ENCODE measurements at places on chromosomes 1 and 21. TPM values are rescaled to one million over a fixed set of nuclear protein-coding genes. Genes with fewer than 3 reads are reported as not detected.

- H3K4me1 ChIP-seq, result peaks cover 11% of the 10 kb centered on the region
- H3K4me3 ChIP-seq, result no peak overlapping the region
- H3K36me3 ChIP-seq, result no peaks in the 10 kb centered on the region
- no peak overlapping the region for H3K27ac ChIP-seq
These were observed 25.7 kb upstream of the C1orf105 start for GRCh38 chr1:172394811-172395210.

DNA sequence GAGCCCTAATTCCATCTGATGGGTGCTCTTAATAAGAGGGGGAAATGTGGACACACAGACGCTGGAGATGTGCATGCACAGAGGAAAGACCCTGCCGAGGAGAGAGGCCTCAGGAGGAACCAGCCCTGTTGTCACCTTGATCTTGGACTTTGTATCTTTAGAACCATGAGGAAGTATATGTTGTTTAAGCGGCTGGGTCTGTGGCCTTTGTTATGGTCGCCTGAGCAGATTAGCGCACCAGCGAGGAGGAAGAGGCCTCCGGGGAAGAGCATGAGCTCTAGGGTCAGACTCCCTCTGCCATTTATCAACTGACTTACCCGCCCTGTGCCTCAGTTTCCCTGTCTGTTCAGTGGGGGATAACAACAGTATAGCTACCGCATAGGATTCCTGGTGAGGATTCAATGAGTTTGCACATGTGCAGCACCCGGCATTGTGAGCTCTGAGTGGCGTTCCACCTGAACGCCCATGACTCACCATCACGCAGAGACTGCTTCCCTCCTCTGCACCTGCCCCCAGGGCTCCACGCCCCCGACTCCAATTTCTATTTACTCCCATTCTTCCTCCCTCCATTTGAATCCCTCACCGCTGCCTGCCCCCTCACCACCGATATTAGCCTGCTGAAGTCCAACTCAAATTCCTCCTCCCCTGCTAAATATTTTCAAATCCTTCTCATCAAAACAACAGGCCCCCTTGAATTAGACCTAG, 67.2 kb downstream of the ATP5PO start:
- DNase-seq, result no peak
- no peak overlapping the region for H3K4me3 ChIP-seq
- no peaks in the 10 kb centered on the region for H3K36me3 ChIP-seq

- peaks cover 27% of the 10 kb centered on the region for H3K4me1 ChIP-seq
- H3K4me3 ChIP-seq, result no peak overlapping the region
- H3K36me3 ChIP-seq, result no peaks in the 10 kb centered on the region
These were observed 26.6 kb upstream of the DNM3 start for GRCh38 chr1:171814692-171815091.

DNA sequence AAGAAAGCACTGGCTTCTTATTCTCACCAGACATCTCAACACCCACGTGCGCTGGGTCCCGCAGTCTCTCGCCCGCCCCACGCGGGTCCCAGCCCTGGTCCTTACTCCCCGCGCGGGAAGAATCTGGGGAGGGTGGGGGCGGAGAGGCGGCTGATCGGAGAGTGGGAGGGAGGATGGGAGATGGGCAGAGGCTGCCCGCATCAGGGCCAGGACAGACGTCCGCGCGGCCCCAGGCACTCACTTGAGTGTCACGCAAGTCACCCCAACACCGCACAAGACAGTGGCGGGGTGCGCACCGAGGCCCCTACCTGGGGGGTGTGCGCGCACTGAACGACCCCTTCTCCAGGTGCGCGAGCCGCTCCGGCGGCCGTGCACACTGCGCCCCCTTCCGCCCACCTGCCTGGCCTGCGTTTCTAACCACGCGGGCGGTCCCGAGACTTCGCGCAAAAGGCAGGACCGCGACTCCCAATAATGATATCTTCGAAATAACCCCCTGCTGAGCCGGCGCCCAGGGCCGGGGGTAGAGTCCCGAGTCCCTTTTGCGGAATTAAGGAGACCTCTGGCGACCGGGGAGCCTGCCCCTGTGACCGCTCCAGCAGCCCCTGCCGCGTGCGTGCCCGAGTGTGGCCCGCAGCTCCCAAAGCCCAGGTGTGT, 6.0 kb upstream of the SIM2 start:
- H3K4me3 ChIP-seq, result no peak overlapping the region
- no peak for DNase-seq
- peaks cover 82% of the 10 kb centered on the region for H3K27me3 ChIP-seq
- no peaks in the 10 kb centered on the region for H3K4me1 ChIP-seq
- H3K27ac ChIP-seq, result no peak overlapping the region
- no peaks in the 10 kb centered on the region for H3K36me3 ChIP-seq

DNA sequence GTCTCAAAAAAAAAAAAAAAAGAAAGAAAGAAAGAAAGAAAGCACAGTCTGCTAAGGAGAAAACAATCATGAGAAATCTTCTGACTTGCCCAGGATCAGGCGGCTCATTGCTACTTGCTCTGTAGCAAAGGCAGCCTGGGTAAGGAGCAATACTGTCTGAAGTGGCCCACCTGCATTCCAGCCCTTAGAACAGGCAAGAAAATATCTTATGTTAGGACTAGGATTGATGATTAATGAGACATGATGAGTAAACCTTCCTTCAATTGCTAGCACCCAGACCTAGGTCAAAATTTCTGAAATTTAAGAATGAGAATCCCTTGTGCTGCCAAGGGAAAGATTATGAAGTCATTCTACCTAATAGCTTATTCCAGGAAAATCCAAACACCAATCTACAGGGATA, 140.8 kb downstream of the DSCAM start:
- H3K36me3 ChIP-seq, result no peaks in the 10 kb centered on the region
- no peak overlapping the region for H3K4me3 ChIP-seq
- no peak overlapping the region for H3K27ac ChIP-seq

GRCh38 chr1:30001011-30001731, 722.2 kb downstream of the MATN1 start:
- no peak overlapping the region for H3K4me3 ChIP-seq
- no peak for DNase-seq
- H3K4me1 ChIP-seq, result no peaks in the 10 kb centered on the region
- H3K36me3 ChIP-seq, result no peaks in the 10 kb centered on the region
- H3K27ac ChIP-seq, result no peak overlapping the region
- no peaks in the 10 kb centered on the region for H3K27me3 ChIP-seq

GRCh38 chr1:23394684-23395083, 25.0 kb upstream of the ZNF436 start:
- H3K4me1 ChIP-seq, result peaks cover 23% of the 10 kb centered on the region
- peak; percentile 93 for DNase-seq
- no peaks in the 10 kb centered on the region for H3K27me3 ChIP-seq
- H3K27ac ChIP-seq, result peak overlapping the region; percentile 84
- H3K36me3 ChIP-seq, result no peaks in the 10 kb centered on the region

DNA sequence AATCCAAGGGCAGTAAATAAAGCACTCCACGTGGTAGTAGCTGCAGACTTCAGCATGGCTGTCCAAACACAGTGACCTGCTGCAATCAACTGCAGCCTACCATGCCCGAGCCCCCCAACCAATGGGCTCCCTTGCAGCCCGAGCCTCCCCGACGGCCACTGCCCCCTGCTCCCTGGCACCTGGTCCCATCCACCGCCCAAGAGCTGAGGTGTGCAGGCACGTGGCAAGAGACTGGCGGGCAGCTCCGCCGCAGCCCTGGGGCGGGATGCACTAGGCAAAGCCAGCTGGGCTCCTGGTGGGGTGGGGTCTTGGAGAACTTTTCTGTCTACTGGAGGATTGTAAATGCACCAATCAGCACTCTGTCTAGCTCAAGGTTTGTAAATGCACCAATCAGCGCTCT, 57.6 kb upstream of the RGS2 start:
- no peak for DNase-seq
- H3K27ac ChIP-seq, result no peak overlapping the region

DNA sequence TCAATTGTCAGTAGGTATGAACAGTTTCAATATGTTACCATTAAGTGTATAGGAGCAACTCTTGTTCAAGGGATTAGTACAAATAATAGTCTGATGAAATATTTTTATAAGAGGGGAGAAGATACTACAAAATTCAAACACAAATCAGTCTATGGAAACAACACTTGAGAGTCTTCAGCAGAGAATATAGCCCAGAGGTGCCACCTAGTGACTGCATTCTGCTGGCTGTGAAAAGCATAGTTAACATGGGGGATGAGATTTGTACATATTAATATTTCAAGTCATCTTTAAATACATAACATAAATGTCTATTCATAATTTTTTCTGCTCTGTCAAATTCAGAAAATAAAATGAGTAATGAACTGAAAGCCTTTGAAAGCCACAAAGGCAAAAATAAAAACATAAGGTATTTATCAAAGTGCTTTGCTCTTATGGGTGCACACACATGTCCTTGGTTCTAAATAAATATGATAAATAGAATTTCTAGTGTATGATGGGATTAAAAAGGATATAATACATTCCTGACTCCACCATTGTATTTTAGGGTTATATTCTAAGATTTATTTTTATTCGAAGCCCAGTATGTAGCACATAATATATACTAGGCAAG, 440.9 kb upstream of the ZRANB2 start:
- DNase-seq, result peak; percentile 65
- no peak overlapping the region for H3K27ac ChIP-seq
- no peaks in the 10 kb centered on the region for H3K27me3 ChIP-seq
- no peak overlapping the region for H3K4me3 ChIP-seq
- H3K36me3 ChIP-seq, result no peaks in the 10 kb centered on the region

GRCh38 chr1:15425958-15426357, 12.3 kb upstream of the CTRC start:
- H3K36me3 ChIP-seq, result no peaks in the 10 kb centered on the region
- H3K27ac ChIP-seq, result peak overlapping the region; percentile 69
- no peak for DNase-seq

DNA sequence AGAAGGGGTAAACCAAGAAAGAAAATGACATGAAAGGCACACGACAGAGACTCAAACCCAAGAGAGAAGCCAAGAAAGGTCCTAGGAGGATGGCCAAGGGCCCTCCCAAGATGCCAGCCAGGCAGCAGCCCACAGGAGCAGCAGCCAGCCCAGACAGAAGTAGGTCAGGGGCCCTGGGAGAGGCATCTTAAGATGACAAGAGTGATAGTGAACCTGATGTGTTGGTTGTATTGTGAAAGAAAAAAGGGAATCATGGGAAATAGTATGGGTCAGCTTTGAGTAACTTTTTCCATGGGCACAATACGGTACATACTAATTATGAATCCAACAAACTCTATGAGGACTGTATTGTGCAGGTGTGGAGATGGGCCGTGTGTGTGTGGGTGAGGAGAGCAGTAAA, 3.3 kb downstream of the CCSAP start:
- H3K27me3 ChIP-seq, result no peaks in the 10 kb centered on the region
- no peaks in the 10 kb centered on the region for H3K36me3 ChIP-seq
- H3K27ac ChIP-seq, result no peak overlapping the region
- DNase-seq, result no peak
- no peak overlapping the region for H3K4me3 ChIP-seq

DNA sequence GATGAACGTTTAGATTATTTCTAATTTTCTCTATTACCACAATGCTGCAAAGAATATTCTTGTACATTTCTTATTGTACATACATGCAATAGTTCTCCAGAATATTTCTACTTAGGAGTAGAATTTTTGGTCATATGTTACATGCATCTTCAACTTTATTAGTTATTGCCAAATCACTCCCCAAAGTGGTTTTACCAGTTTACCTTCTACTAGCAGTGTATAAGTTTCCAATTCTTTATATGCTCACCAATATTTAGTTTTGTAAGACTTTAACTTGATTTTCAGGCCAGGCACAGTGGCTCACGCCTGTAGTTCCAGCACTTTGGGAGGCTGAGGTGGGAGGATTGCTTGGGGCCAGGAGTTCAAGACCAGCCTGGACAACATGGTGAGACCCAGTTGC, 55.4 kb downstream of the SNRPE start:
- H3K4me3 ChIP-seq, result no peak overlapping the region
- H3K27ac ChIP-seq, result no peak overlapping the region
- no peaks in the 10 kb centered on the region for H3K36me3 ChIP-seq

- H3K36me3 ChIP-seq, result no peaks in the 10 kb centered on the region
- H3K27ac ChIP-seq, result no peak overlapping the region
- H3K4me3 ChIP-seq, result no peak overlapping the region
- H3K4me1 ChIP-seq, result no peaks in the 10 kb centered on the region
These were observed 101.7 kb downstream of the SSBP3 start for GRCh38 chr1:54304518-54304917.

GRCh38 chr1:158646465-158646864, 40.0 kb downstream of the SPTA1 start:
- H3K4me1 ChIP-seq, result no peaks in the 10 kb centered on the region
- no peaks in the 10 kb centered on the region for H3K36me3 ChIP-seq
- no peak overlapping the region for H3K4me3 ChIP-seq
- H3K27me3 ChIP-seq, result no peaks in the 10 kb centered on the region
- DNase-seq, result no peak
- H3K27ac ChIP-seq, result no peak overlapping the region

DNA sequence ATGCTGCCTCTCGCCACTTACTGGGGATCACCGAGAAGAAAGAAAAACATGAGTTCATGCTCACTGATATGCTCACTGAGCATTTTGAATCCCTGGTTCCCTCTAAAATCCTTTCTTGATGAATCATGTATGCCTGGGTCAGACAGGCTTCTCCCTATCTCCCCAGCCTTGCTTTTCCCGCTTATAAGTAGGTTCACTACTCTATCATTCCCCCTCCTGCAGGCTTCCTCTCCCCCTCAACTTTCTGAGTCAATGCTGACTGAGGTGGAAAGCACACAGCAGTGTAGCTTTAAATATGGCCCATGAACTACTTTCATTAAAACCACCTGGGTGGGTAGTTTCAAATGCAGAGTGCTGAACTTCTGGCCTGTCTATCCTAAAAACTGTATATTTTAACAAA, 41.7 kb downstream of the FMO4 start:
- H3K4me3 ChIP-seq, result no peak overlapping the region
- H3K4me1 ChIP-seq, result no peaks in the 10 kb centered on the region
- DNase-seq, result no peak

Gene SLC66A1
- total RNA-seq, result 38.5 TPM

Gene GNAI3
- 2.8 TPM for total RNA-seq

Gene KCNA2
- 0.51 TPM for total RNA-seq

Gene C1orf74
- 2.4 TPM for total RNA-seq

Gene S100B
- total RNA-seq, result 5.8 TPM

Gene MTARC2
- total RNA-seq, result 33.0 TPM

Gene NES
- total RNA-seq, result 19.7 TPM

Gene TRIM17
- not detected for total RNA-seq

Gene VPS13D
- total RNA-seq, result 42.9 TPM

Gene KIF2C
- 4.1 TPM for total RNA-seq

Gene BTBD19
- total RNA-seq, result 43.8 TPM

Gene ORC1
- total RNA-seq, result not detected

Gene NDUFS2
- total RNA-seq, result 245 TPM

Gene NDUFV3
- 36.0 TPM for total RNA-seq

Gene OR6N1
- not detected for total RNA-seq

Gene SLC35F3
- total RNA-seq, result 0.18 TPM

Gene CELA2A
- 14.4 TPM for total RNA-seq

Data from adrenal gland (tissue), 19 donors.